ENCODE measurements at places on chromosomes 12 and 14.

DNA sequence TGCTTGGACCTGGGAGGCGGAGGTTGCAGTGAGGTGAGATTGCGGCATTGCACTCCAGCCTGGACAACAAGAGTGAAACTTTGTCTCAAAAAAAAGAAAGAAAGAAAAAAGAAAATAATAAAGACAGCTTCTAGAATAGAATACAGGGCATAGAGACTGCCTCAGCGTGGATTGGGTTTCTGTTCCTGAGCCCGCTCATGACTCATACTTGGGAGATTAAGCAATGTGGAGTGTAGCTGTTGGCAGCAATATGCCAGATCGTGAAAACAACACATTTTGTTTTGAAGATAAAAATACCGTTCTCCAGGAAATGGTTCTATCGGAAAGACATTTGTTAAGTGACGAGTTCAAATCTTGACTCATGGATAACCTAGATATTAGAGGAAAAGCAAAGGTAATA, 67.2 kb downstream of the GLT1D1 start:
- no peak for DNase-seq

GRCh38 chr12:100593490-100593889, 20.0 kb downstream of the GAS2L3 start:
- DNase-seq: no peak

GRCh38 chr14:98908050-98908449, 363.9 kb downstream of the BCL11B start:
- no peak for DNase-seq

GRCh38 chr12:101695706-101696105, 1.7 kb upstream of the CHPT1 start:
- DNase-seq: no peak

DNA sequence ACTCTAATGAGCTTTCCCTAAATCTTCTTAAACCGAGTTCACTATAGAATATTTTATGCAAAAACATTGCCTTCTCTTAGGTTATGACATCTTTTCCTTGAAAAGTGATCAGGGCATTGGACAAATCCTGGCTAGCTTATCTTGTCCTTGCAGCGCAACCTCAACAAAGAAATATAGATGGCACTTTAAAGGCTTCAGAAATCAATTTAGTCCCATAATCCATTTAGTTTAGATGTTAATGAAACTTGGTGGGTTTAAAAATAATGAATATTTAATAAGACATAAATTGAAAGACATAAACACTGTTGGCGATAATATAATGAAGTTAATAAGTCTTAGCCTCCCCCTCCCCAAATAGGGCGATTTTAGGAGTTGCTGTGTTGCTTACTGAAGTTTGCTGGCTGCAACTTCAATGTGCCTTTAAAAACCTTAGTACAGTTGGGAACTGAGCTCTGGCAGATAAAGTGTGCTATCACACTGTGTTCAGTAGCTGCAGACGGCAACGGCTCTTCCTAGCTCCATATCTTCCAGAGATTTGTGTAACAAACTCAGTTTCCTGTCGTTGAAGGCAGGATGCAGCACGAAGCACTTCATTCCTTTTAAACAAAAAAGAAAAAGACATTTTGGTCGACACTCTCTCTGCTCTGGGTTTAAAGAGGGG, 19.5 kb downstream of the PLXNC1 start:
- no peak for DNase-seq

DNA sequence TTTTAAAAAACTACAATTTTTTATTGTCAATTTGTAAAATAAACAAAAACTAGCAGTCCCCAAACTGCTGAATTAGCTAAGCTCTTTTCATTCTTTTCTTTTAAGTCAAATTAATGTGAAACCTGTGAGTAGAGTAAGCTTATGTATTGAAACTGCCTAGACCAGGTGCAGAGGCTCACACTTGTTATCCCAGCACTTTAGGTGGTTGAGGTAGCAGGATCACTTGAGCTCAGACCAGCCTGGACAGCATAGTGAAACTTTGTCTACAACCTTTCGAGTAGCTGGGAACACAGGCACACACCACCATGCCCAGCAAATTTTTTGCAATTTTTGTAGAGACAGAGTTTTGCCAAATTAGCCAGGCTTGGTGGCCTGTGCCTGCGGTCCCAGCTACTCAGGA, 26.4 kb downstream of the SCFD1 start:
- no peak for DNase-seq

- DNase-seq: no peak
Observed at GRCh38 chr14:104580961-104581360, 1.4 kb downstream of the C14orf180 start.

DNA sequence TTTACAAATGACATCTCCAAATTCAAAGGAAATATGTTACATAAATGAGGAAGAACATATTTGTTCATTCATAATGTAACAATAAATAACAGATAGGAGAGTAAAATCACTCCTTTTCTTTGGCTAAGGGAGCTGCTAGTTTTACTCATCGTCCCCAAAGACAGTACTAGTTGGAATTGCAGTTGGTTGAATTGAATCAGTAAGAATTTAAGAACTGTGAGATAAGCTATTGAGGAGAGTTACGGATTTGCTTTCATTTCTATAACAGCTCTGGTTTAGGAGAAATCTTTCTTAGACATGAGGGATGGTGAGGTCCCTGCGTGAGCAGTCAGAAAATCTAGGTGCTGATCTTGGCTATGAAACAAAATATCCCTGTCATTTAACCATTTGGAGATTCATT, 402.8 kb downstream of the AEBP2 start:
- no peak for DNase-seq

- DNase-seq: no peak
Observed at GRCh38 chr12:90028635-90029051, 320.0 kb upstream of the ATP2B1 start.

- no peak for DNase-seq
Observed at GRCh38 chr12:88623777-88624548, 43.7 kb upstream of the KITLG start.

GRCh38 chr12:21521541-21521940, 4.6 kb upstream of the SPX start:
- DNase-seq: no peak

- DNase-seq: no peak
Observed at GRCh38 chr14:94780536-94781399, 10.9 kb upstream of the GSC start.

DNA sequence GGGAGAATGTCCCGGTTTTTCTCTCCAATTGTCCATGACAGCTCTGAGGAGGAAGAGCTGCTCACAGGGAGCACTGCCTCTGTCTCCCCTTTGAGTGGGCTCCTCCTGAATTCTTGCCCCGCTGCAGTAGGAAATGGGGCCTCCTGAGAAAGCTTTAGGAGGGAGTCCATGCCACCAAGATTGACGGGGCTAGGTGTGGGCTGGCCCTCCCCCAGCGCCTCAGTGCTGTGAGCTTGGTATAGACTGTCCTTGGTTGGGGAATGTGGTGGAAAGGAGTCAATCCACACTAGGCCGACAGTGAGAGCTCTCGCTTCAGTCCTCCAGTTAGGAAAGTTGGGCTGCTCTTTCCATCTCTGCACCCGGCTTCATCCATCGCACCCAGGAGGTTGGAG, 23.4 kb upstream of the CTDSP2 start:
- no peak for DNase-seq
